ENCODE measurements at places on chromosomes 2 and 18.

DNA sequence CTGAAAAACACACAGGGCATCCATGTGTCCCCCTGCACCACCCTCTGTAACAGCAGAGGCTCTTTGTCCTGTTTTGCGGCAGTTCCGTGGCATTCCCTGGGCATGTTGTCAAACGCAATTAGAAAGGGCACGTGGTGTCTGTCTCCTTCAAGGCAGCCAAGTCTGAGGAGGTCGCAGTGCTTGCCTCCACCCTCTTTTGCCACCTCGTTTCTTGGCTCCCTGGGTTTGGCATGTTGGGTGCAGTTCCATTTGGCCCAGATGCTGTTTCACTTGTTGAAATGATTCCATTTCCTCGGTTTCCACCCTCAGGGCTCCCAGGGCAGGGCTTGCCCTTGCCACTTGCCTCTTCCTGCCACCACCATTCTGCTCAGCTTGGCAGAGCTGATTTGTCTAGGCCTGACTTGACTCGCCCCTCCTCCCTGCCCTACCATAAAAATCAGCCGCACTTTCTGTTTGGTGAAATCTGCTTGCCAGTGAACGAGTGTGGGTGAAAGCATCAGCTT lies 12.4 kb downstream of the CCL20 start:
- no peak for DNase-seq

DNA sequence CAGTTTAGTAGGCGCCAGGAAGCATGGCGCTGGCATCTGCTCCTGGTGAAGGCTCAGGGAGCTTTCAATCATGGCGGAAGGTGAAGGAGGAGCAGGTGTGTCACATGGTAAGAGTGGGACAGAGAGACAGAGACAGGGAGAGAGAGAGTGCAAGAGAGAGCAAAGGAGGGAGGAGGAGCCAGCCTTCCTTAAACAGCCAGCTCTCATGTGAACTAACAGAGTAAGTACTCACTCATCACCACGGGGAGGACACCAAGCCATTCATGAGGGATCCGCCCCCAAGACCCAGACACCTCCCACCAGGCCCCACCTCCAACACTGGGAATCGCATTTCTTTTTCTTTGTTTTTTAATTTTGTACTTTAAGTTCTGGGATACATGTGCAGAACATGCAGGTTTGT lies 40.8 kb upstream of the CLASP1 start:
- DNase-seq: no peak

- no peak for DNase-seq
Measured at GRCh38 chr18:45951016-45951714, 16.0 kb downstream of the EPG5 start.

DNA sequence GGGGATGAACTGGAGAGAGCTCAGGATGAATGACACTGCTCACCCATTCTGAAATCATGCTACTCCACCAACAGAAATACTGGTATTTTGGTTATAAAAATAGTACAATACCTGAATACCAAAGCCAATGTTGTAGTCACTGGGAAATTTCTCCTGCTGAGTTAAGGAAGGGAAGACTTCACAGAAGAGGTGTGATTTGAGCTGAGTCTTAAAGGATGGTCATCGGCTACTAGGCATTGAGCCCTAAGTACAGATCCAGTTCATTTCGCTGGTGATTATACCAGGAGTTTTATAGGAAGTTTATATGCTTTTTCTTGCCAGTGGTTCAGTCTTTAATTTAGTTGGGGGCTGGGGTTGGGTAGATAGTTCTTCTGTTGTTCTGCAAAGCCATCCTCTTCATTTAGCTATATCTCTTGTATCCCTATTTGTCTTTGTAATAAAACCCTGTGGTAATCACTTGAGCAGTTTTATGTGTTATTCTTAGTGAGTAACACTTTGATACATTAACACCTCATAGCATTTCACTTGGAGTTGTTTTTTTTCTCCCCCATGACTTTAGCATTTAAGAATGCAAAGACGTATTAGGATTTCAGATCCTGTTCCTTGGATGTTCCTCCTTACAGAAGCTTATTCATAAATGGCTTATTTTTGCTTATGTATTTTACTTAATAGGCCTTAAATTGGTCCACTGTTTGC lies 239.9 kb upstream of the FOSL2 start:
- no peak for DNase-seq

DNA sequence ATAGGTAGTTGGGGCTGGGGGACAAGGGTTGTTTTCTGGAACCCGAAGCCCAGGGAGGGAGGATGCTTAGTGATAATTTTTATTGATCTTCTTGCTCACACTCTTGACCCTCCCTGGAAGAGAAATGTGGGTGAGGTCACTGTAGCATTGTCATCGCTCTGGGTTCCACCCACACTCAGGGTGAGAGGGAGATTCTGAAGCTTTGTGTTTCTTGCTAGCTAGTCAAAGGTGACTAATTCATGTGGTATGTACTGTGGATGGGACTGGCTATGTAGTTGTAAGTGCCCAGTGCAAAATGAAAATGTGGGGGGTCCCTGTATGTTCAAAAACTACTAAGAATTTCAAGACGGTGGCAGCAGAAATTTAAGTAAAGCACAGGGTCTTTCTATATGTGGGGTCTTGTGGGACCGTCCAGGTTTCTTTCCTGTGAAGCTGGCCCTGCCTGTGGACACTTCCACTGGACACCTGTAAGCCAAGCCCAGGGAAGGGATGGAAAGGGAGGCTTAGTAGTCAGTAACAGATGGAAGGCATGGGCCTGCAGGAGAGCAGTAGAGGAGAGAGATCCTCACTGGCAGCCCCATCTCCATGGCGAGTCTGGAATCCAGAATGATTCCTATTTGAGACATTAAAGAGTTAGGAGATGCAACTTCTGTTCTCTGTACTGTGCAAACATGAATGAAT lies 35.0 kb downstream of the TSN start:
- peak; percentile 83 for DNase-seq

DNA sequence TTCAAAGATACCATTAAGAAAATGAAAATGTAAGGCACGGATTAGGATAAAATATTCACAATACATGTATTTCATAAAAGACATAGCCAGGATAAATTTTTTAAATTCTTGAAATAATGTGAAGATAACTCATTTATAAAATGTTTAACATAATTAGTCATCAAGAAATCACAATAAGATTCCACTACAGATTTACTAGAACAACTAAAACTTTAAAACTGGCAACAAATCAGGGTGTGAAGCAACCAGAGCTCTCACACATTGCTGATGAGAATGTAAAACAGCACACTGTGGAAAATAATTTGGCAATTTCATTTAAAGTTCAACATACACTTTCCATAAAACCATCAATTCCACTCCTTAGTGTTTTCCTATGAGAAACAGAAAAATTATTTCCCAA lies 89.6 kb upstream of the UBE2E3 start:
- no peak for DNase-seq

DNA sequence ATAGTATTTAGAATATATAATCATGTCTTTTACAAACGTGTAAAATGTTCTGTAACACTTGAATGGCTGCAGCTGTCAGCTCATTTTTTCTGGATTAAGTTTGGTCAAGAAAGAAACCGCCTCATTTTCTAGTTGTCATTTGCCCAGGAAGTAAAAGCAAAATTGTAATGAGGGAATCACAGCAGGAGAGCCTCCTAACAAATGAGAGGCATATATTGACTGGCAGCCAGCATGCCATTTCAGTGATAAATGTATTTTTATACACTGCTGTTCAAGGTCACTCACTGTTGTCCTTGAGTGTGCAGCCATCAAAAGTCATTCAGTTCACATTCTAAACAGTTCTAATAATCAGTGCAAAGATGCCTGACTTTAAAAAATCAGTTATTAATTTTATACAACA lies 144.3 kb upstream of the BOD1L2 start:
- no peak for DNase-seq

- no peak for DNase-seq
Measured at GRCh38 chr2:108905906-108906305, 83.1 kb downstream of the EDAR start.

DNA sequence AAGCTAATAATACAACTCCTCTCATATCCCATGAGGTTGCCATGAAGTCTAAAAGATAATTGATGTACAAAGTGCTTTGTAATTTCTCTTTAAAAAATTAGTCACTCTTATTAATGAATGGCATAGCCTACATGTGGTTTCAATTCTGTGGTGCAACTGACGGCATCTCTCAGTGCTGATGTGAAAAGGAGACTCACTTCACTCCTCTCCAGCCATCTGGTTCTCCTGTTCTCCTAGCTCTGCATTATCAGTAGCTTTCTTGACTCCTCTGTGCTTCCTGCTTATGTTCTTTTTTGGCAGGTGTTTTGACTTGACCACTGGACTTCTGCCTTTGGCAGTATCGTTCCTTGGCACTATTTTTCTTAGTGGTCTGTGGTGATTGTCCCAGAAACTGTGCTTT lies 134.9 kb upstream of the ZFP36L2 start:
- DNase-seq: no peak

DNA sequence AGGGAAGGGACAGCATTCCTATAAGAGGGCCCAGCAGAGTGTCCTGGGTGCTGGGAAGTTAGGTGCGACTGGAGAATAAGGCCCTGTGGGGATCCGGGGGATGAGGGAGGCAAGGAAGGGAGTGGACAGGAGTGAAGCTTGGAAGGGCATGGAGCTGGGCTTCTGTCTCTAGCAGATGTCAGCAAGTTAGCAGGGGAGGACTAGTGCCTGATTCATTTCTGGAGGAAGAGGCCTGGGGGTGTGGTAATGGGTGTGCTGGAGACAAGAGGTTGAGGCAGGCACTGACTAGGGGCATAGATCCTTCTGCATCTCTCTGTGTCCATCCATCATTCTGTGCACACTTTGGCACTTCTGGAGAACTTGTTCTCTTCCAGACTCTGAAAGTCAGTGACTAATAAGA lies 134.7 kb downstream of the ACOXL start:
- no peak for DNase-seq

DNA sequence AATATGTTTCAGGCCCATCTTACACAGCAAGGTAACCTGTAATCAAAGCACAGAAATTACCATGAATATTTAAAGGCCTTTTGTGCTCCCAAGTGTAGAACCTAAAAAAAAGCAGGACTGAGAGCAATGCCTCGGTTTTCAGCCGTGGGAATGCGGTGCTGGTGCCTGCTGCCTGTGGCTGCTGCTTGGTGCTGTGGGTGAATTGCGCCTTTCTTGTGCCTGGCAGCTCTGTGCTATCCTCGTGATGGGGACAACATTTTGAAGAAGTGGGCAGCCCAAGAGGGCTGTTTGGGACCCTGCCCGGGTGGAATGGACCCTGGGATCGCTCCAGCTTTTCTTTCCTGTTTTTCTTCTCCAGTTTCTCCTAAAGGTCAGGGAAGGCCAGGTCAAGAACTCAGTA lies 91.2 kb downstream of the ASAP2 start:
- no peak for DNase-seq

DNA sequence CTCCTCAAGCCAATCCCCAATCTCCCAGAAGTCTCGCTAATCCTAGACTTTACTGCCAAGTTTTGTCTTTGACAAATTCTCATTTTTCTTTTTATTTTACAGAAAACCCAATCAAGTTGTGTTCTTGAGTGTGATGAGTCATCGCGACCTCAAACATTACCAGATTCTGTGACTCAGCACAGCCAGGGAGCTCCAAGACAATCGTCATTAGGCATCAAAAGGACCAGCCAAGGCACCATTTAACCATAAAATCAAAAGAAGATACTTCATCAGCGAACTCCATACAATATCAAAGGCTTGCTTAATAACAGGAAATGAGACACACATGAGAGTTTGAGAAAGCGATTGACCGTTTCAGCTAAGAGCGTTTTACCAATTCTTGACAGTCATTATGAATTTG lies 146.2 kb upstream of the AGAP1 start:
- DNase-seq: peak; percentile 45

DNA sequence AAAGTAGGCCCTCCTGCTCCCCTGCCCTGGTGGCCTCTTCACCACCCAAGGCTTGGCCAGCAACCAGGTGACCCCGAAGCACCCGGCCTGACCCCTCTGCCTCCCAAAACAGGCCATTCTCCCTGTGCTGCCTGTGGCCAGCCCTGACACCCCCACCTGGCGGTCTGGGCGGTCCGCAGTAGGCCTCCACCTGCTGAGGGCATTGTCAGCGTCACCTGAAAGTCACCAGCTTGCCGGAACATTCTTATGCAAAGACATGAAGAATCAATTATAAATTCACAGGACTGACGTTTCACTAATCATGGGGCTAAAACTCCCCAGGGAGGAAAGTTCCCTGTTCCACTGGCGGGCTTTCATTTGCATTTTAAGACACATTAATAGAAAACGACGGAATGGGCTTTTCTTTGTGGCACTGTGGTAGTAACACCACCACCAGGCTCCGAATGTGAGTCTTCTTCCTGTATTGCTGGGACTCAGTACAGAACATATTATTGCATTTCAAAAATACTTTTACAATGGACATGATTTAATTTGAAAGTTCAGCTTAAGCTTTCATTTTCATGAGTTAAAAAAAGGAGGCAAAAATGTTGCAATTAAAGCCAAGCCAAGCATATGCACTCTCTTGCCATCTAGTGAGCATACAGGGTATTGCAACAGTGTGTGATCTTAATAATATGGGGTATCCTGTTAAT lies 57.4 kb downstream of the ADI1 start:
- no peak for DNase-seq

Measured in H54 (cell line).